Stimulated activated CD8-positive, alpha-beta memory T cell treated with anti-CD3 and anti-CD28 coated beads, Interleukin-2, amount 100 ng/mL, for 48 hours (primary cell): ENCODE measurements at places on chromosomes 16 and 17.

DNA sequence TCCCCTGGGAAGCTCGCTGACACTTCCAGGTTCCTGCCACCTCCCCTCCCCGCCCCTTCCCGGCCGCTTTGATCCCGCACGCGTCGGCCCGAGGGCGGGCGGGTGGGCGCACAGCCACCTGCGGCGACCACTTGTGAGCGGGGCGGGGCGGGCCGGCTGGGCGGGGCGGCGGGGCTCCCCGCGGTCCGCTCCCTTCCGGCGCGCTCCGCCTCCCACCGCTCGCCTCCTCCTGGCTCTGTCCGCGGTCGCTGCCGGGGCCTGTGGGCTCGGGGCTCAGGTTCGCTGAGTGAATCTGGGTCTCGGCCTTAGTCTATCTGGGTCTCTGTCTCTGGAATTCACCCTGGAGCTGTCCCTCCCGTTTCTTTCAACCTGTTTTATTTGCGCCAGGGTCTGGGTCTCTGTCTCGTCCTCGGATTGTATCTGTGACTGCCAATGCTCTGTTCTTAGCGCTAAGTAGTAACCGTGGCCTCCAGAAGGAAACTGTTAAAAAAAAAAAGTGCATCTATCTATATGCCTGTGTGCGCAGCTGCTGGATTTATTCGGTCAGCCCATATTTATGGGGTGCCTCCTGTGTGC, 2.7 kb upstream of the HES7 start:
- DNase-seq = no peak

DNA sequence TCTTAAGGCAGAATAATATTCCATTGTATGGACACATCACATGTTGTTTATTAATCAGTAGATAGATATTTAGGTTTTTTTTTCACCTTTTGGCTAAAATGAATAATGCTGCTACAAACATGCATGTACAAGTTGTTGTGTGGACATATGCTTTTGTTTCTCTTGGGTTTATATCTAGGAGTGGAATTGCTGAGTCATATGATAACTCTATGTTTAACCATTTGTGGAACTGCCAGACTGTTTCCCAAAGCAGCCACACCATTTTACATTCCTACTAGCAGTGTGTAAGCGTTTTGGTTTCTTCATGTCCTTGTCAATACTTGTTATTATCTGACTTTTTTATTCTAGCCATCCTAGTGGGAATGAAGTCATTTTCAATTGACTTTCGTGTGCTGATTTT, 21.3 kb downstream of the CYLD start:
- DNase-seq = no peak

DNA sequence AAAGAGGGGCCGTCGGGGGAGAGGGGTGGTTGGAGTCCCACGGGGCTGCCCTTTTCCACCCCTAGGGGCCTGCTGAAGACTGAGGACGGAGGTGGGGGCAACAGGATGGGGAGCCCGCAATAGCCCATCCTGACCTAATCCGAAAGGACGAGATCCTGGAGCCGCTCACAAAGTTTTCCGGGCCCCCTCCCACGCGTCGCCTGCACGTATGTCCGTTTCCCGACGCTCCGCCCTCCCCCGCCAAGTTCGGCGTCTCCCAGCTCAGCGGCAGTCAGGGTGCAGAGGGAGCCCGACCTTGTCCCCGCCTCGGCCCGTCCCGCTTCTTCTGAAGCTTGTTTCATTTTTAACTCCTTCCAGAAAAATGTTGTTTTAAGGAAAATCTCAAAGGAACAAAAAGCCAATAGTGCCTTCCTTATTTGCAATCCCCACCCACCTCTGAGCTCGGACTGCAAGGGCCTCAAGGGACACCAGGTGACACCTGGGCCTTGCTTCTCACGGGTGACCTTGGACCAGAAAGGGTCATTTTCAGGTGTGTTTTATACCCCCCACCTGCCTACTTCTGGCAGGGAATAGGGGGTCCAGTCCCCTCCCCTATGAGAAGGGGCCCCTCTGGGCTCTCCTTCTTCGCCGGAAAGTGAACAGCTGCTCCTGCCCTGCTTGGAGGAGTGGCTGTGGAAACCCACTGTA, 3.4 kb upstream of the ZNF423 start:
- DNase-seq = no peak

- DNase-seq = no peak
Observed at GRCh38 chr17:75945211-75945610, 4.4 kb upstream of the FBF1 start.

- no peak for DNase-seq
Observed at GRCh38 chr17:50737118-50737698, 17.8 kb downstream of the LUC7L3 start.

DNA sequence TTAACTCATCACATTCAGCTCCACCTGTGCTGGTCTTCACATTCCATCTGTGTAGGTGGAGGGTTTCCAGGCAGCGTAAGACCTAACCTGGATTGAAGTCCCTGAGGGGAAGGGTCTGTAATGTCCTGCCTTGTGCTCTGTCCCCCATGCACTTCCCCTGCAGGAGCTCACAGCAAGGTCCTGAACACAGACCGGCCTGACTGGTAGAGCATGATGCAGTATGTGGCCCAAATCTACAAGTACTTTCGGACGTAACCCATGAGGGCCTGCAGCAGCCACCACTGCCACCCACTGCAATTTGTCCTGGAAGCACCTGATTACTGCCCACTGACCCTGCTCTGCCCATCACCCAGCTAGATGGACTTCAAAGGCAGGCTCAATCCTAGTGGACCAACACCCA, 36.6 kb upstream of the ADORA2B start:
- no peak for DNase-seq

- DNase-seq = no peak
Observed at GRCh38 chr17:726271-726919, 6.0 kb upstream of the TLCD3A start.

DNA sequence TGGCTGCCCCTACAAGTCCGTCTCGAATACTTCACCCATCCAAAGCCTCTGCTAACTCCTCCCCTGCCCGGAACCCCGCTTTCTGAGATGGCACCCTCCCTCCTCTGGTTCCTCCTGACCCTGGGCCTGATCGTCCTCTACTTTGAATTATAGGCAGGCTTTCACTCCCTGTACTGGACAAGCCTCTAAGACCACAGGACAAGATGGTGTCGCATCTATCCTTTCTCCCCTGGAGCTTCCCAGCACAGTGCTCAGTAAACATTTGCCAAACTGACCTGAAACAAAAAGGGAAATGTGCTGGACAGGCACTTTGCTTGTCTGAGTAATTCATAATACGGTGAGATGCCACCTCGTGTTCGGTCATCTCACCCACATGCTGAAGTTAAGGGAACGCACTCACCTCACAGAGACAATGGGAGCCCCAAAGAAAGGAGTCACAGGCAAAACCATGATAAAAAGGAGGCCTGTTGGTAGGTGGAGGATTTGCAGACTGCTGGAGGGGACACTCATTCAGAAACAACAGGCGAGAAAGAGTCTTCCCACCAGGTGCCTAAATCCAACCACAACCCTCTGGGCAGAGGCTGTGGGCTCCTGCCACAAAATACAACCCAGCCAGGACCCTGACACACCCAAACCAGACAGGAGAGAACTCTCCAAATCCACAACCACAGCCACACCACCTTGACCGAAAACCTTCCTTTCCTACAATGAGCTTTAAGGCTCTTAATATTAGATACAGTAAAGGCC, 28.2 kb downstream of the SNN start:
- no peak for DNase-seq

DNA sequence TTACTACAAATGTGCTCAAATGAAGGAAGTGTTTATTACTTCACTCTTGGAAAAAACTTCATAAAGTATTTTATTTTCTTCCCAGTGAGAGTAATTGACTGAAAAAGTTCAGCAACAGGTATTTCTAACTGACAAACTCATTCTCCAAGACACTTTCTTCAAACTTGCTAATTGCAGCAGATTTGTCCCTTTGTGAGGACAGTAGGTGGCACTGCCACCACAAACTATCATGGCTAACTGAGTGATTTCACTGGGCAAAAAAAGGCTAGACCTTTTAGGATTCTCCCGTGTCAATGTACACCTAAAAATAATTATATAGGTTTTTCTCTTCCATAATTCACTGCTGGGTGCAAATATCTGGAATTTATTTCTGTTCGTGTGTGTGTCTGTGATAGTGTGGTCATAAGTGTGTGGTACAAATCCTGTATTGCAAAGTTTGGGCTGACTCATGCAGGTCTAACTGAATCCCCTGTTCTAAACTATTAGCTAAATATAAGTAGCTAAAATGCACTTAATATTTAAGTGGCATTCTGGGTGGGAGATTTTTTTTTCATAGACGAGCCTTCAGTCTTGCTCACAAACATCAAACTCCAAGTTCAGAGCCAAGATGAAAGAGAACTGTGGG, 3.9 kb downstream of the HS3ST3A1 start:
- DNase-seq = no peak

- DNase-seq = no peak
Observed at GRCh38 chr17:66533572-66533971, 231.2 kb downstream of the PRKCA start.

GRCh38 chr17:13393841-13394710, 207.7 kb downstream of the HS3ST3A1 start:
- no peak for DNase-seq

DNA sequence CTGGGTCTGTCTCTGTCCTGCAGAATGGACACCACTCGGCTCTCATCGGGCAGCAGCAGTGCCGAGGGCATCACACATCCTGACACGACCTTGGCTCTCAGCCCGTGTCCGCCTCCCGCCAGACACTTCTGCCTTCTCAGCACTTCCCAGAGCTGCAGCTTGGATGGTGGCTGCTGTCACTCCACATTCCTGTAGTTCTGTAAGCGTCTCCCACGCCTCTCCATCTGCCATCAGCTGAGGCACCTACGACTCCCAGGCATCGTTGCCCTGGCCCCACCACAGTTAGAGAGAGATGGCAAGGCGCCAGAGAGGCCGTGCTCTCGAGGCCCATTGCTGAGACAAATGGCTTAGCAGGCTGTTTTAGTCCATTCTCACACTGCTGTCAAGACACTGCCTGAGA, 195.9 kb upstream of the CHMP6 start:
- no peak for DNase-seq

- DNase-seq = no peak
Observed at GRCh38 chr16:20803561-20804214, 2.6 kb downstream of the ERI2 start.

- DNase-seq = no peak
Observed at GRCh38 chr17:34366010-34366409, 3.0 kb upstream of the CCL1 start.

- DNase-seq = no peak
Observed at GRCh38 chr16:3664187-3664896, 9.9 kb downstream of the DNASE1 start.

DNA sequence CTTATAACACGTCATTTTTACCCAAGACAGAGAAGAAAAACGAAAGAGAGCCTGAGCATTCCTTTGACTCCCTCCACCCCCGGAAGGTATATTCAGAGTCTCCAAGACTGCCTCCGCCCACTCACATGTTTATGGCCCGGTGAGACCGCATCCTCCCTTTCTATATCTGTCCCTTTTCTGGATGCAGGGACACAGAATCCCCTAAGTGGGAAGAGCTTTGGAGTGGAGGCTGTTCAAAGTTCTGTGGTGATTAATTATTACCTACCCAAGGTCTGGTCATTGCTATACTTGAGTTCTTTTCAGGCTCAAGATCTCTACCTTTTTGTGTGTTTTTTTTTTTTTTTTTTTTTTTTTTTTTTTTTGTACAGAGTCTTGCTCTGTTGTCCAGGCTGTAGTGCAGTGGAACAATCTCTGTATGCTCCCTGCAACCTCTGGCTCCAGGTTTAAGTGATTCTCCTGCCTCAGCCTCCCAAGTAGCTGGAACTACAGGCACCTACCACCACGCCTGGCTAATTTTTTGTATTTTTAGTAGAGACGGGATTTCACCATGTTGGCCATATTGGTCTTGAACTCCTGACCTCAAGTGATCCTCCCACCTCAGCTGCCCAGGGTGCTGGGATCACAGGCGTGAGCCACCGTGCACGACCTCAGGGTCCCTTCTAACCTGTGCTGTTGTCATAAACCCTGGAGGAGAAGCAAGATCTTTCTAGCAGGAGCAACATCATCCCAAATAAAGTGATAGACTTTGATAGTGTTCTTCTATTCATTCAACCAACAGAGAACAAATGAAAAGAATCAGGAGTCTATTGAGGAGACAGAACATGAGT, 407.1 kb downstream of the WWOX start:
- no peak for DNase-seq

GRCh38 chr16:22007509-22008214, at the start of gene MOSMO:
MOSMO (plus strand) TSS chr16:22008111; CDS start chr16:22008302, 191 bp downstream.
- DNase-seq = peak; percentile 58

GRCh38 chr17:80485846-80486245, 9.4 kb upstream of the NPTX1 start:
- DNase-seq = no peak

- DNase-seq = no peak
Observed at GRCh38 chr16:88767546-88768070, 17.4 kb downstream of the PIEZO1 start.

GRCh38 chr17:80795090-80795580, 196.5 kb upstream of the CHMP6 start:
- DNase-seq = no peak

DNA sequence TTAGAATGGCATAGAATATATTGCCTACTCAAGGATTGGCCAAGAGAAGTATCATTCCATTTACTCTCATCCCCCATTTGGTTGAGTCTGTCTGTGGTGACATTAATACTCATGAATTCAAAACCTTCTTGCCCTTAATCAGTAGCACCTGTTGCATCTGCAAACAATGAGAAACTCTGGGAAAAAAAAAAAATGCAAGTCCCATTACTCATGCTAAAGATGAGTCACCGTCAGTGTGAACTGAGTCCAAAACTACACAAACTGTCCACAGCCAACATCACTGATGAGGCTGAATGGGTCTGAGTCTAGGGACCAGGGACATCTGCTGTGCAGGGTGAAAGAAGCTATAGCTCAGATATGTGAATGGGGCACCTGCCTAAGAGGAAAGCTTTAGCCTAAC, 96.9 kb upstream of the ADAMTS18 start:
- DNase-seq = no peak

DNA sequence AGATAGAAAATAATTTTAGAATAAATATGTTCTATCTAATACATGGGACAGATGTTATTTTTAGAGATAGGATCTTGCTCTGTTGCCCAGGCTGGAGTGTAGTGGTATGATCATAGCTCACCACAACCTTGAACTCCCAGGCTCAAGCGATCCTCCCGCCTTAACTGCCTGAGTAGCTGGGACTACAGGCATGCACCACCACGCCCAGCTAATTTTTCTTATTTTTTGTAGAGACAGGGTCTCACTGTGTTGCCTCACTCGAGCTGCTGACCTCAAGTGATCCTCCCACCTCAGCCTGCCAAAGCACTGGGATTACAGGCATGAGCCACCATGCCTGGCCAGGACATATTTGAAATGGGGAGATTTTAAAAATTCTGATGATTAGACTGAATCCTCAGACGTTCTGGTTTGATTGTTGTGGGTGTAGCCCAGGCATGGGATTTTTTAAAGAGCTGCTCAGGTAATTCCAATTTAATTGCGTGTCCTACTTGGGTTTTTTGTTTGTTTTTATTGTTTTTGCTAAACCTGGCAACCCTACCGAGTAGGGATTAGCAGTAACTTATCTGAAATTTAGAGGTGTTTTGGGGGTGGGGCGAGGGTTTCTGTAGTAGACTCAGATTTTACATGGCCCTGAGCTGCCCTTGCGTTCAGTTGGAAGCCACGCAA, 142.9 kb downstream of the RAB11FIP4 start:
- no peak for DNase-seq

GRCh38 chr17:3788200-3788599, 12.8 kb downstream of the ITGAE start:
- DNase-seq = no peak

- no peak for DNase-seq
Observed at GRCh38 chr16:48321317-48322036, 63.7 kb downstream of the SIAH1 start.

- no peak for DNase-seq
Observed at GRCh38 chr17:59490216-59490615, 75.2 kb upstream of the DHX40 start.
